ENCODE measurements at places on chromosomes 6 and 20. TPM values are rescaled to one million over a fixed set of nuclear protein-coding genes. Genes with fewer than 3 reads are reported as not detected.
A peak's percentile ranks its signal among the peaks of the same experiment; 100 is the strongest.

Gene SLC22A1
- 0.27 TPM for total RNA-seq

Gene BTNL2
- not detected for total RNA-seq

Gene C20orf96
- total RNA-seq = 6.6 TPM

Gene ZNF334
- 0.71 TPM for total RNA-seq

Gene MRPS18B
- 119 TPM for total RNA-seq

Gene CNBD2
- 3.7 TPM for total RNA-seq

DNA sequence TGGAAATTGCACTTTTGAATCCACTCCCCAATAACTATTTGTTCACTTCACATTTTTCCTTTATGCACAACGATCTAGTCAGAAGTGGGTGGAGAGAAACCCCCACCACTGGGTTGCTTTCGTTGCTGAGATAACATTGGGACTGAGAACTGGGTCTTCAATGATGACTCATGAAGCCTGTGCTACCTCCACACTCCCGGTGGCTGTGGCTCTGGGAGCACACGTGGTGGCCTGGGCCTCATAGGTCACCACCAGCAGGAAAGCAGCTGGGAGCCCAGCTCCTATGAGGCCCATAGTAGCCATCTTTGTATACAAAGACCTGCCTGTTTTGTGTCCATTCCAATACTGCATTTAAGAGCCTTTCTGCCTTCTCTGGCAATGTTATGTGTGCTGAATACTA, 178.0 kb upstream of the SASH1 start:
- no peaks in the 10 kb centered on the region for H3K4me1 ChIP-seq
- no peak overlapping the region for H3K4me3 ChIP-seq
- H3K36me3 ChIP-seq = no peaks in the 10 kb centered on the region
- H3K27ac ChIP-seq = no peak overlapping the region

- peaks cover 7% of the 10 kb centered on the region for H3K27me3 ChIP-seq
- no peak overlapping the region for H3K27ac ChIP-seq
- H3K36me3 ChIP-seq = no peaks in the 10 kb centered on the region
- no peak overlapping the region for H3K4me3 ChIP-seq
- H3K4me1 ChIP-seq = no peaks in the 10 kb centered on the region
Observed at GRCh38 chr6:169312658-169313346, 59.2 kb upstream of the THBS2 start.

DNA sequence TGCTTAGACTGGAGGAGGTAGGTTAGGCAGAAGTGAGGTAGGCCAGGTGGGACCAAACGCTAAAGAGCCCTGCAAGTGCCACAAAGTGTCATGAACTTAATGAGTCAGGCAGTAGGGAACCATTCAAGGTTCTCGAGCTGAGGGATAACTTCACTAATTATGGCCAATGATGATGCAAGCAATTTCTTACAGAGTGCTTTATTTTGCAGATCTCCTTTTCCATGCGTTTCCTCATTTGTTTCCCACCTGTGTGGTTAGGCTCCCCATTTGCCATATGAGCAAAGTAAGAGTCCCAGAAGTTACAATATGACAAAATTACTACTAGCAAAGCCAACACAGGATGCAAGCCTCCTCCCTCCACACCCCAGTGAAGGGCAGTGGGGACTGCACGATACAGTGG, 36.5 kb upstream of the PSMF1 start:
- H3K27ac ChIP-seq = no peak overlapping the region
- H3K27me3 ChIP-seq = no peaks in the 10 kb centered on the region
- no peaks in the 10 kb centered on the region for H3K4me1 ChIP-seq

- peak overlapping the region; percentile 23 for H3K4me3 ChIP-seq
- H3K36me3 ChIP-seq = no peaks in the 10 kb centered on the region
- no peaks in the 10 kb centered on the region for H3K4me1 ChIP-seq
- H3K27me3 ChIP-seq = peaks cover 20% of the 10 kb centered on the region
Observed at GRCh38 chr6:31053873-31054272, 43.6 kb downstream of the MUC22 start.

DNA sequence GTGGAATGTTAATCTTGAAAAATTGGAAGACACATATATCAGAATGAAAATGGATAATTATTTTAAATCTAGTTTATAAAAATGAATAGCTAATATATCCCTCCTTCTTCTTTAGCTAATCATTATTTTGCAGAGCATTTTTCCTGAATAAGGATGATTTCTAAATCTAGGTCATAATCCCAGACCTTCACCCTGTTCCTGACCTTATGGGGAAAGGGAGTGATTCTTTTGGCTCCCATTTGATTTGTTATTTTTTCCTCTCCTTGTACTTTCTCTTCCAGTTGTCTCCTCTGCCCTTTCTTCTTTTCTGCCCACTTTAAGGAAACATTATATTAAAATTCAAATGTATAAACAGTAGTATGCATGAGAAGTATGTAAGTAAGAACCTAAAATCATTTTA, 190.1 kb downstream of the MTFR2 start:
- peaks cover 85% of the 10 kb centered on the region for H3K4me1 ChIP-seq
- H3K27ac ChIP-seq = peak overlapping the region; percentile 60
- no peak overlapping the region for H3K4me3 ChIP-seq

DNA sequence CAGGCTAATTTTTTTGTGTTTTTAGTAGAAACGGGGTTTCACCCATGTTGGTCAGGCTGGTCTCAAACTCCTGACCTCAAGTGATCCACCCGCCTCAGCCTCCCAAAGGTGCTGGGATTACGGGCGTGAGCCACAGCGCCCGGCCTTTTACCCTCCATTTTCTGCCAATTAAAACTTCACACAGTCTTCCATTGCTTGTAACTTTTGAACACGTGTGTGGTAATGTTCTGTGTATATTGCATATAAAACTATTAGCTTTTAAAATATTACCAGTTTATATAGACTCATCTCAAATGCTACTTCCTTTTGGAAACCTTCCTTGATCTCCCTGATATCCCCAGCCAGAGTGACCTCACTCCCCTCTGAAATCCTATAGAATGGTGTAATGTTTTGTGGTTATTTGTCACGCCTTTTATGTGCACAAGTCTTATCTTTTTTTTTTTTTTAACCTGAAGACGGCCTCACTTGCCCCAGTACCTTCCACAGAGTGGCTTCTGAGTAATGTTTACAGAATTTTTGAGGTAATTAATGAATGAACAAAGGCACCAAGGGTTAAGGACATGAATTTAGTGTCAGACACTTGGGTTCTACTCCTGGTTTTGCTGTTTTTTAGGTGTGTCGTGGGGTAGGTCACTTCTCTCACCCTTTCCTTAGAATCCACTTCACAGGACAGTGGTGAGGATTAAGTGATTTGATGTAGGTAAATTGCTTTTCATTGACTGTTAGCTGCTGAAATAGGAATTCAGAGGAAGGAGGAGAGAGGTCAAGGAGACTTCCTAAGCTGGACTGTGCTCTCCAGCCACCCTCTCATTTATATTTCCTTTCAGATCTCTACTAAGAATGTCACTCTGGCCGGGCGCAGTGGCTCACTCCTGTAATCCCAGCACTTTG, 11.2 kb upstream of the MMP24 start:
- no peak for DNase-seq
- H3K4me3 ChIP-seq = no peak overlapping the region
- H3K36me3 ChIP-seq = peaks cover 17% of the 10 kb centered on the region

DNA sequence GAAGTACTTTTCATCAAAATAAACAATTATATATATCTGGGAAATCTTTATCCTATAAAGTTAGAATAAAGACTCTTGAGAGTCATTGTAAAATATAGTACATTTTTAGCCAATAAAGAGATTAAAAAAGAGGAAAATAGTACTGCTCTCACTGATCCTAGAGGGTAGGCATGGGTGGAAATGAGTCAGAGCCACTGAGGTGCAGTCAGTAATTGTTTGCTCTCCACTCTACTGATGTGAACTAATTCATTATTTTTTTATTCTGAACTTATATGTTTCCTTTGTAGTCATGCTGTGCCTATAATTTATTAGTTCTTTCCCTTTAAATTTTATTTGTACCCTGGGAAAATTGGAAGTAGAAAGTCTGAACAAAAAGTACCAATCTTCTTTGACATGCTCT, 1359.4 kb upstream of the GJE1 start:
- peaks cover 30% of the 10 kb centered on the region for H3K4me1 ChIP-seq
- H3K36me3 ChIP-seq = no peaks in the 10 kb centered on the region
- H3K4me3 ChIP-seq = no peak overlapping the region
- H3K27me3 ChIP-seq = no peaks in the 10 kb centered on the region

DNA sequence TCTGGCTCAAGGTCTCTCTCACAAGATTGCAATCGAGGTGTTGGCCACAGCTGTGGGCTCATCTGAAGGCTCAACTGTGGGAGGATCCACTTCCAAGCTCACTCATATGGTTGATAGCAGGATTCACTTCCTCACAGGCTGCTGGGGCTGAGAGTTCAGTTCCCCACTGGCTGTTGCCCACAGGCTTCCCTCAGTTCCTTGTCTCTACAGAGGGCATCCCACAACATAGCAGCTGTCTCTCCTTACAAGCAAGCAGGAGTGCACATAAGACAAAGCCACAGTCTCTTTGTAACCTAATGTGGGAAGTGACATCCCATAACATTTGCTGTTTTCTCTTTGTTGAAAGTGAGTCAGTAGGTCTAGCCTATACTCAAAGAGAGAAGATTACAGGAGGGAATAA, 14.0 kb downstream of the SPATS1 start:
- no peaks in the 10 kb centered on the region for H3K36me3 ChIP-seq
- no peaks in the 10 kb centered on the region for H3K4me1 ChIP-seq
- H3K4me3 ChIP-seq = no peak overlapping the region
- H3K27ac ChIP-seq = no peak overlapping the region
- H3K27me3 ChIP-seq = peaks cover 38% of the 10 kb centered on the region
- no peak for DNase-seq

DNA sequence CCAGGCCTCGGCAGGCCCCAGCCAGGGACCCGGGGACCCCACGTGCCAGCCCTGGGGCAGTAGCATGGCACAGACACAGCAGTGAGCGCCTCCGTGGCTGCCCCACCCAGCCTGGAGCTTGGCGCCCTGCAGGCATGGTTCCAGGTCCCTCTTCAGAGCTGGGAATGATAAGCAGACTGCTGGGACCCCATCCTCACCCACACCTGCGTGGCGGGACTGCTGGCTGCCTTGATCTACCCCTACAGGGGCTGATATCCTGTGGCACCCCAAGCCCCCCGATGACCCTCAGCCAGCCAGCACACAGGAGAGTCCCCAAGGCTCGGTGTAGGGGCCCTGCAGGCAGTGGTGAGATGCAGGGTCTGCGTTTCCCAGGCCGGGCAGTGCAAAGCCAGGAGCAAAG, 47.1 kb downstream of the YTHDF1 start:
- no peaks in the 10 kb centered on the region for H3K4me1 ChIP-seq
- no peak overlapping the region for H3K27ac ChIP-seq
- no peak for DNase-seq
- H3K4me3 ChIP-seq = no peak overlapping the region
- no peaks in the 10 kb centered on the region for H3K36me3 ChIP-seq

GRCh38 chr6:169638388-169638787, 63.4 kb downstream of the WDR27 start:
- peaks cover 16% of the 10 kb centered on the region for H3K36me3 ChIP-seq
- no peak overlapping the region for H3K27ac ChIP-seq
- DNase-seq = no peak
- no peaks in the 10 kb centered on the region for H3K27me3 ChIP-seq

GRCh38 chr6:32070814-32071543, 32.8 kb downstream of the CYP21A2 start:
- no peaks in the 10 kb centered on the region for H3K27me3 ChIP-seq
- H3K4me1 ChIP-seq = peaks cover 8% of the 10 kb centered on the region
- peaks cover 90% of the 10 kb centered on the region for H3K36me3 ChIP-seq
- peak; percentile 81 for DNase-seq
- peak overlapping the region; percentile 81 for H3K27ac ChIP-seq
